ENCODE measurements at places on chromosomes 6 and 20. TPM values are rescaled to one million over a fixed set of nuclear protein-coding genes. Genes with fewer than 3 reads are reported as not detected.

Gene SMLR1
- total RNA-seq = not detected

Gene TRIM15
- not detected for total RNA-seq

Gene SAPCD1
- total RNA-seq = 16.9 TPM

Gene FAM83C
- not detected for total RNA-seq

Gene CCHCR1
- 60.6 TPM for total RNA-seq

All from PC-9 (cell line).